ENCODE measurements at places on chromosomes 11 and 22.

DNA sequence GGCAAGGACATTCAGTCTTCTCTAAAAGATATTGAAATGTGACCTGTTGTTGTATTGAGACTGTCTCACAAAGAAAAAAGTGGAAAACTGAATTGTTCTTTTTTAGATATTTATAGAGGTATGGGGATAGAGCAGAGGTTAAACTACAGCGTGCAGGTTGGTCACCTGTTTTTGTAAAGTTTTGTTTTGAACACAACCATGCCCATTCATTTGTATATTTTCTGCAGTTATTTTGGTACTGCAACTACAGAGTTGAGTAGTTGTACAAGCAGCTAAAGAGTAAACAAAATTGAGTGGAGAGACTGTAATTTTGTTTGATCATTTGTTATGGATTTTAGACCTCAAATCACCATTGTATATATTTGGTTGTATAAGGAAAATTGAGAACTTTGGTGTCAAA lies 11.3 kb downstream of the EED start:
- no peak for DNase-seq

DNA sequence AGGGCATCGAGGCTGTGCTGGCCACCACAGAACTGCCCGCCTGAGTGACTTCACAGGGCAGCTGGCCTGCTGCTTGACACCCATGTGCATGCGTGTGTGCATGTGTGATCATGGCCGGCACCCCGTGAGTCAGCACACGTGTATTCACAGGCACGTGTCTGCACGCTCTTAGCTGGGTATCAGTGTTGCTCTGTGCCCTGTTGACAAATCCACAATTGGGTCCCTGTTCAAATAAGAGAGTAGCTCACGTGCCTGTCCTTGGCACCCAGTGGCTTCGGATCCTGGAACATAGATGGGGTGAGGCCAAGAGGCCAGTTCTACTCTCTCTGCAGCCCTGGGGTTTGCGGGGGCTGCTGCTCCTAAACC lies 14.0 kb downstream of the B3GAT1 start:
- DNase-seq: no peak

GRCh38 chr11:76026281-76026680 lies 180.0 kb downstream of the WNT11 start:
- no peak for DNase-seq

- DNase-seq: no peak
These were observed 5.4 kb downstream of the PLA2G6 start for GRCh38 chr22:38176170-38176741.

- DNase-seq: no peak
These were observed 9.6 kb downstream of the SMTNL1 start for GRCh38 chr11:57546869-57547475.

DNA sequence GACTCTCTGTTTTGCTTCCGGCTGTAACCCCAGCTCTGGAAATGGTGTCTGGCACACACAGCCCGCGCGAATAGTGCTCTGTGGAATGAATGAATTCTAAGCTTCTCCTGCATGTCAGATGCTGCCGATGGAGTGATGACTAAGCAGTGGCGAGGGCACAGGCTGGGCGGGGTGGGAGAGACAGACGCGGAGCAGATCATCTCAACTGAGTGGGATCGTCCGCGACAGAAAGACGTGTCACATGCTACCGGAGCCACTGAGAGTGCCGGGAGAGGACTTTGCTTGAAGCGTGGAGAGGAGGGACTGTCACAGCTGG lies 334.5 kb downstream of the CTTN start:
- no peak for DNase-seq

DNA sequence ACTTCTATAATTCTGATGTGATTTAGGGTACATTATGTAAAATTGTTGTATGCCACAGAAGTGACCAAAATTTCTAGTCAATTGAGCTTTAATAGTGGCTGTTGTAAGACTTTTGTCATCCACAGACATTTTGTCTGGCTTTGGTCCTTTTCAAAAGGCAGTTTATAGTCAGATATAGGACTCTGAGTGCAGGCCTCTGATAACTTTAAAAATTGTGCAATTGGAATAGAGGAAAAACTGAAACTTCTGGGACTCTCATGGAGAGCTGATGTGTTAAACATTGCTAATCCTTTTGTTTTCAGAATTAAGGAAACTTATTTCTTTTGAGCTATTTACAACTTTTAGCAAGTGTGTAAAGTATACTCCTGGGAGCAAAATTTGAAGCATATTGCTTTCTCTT lies 9.0 kb upstream of the MRPL17 start:
- DNase-seq: no peak

GRCh38 chr22:40352763-40353162 lies 6.5 kb downstream of the ADSL start:
- DNase-seq: no peak

GRCh38 chr11:118629761-118630661 lies 22.6 kb downstream of the PHLDB1 start:
- DNase-seq: no peak

DNA sequence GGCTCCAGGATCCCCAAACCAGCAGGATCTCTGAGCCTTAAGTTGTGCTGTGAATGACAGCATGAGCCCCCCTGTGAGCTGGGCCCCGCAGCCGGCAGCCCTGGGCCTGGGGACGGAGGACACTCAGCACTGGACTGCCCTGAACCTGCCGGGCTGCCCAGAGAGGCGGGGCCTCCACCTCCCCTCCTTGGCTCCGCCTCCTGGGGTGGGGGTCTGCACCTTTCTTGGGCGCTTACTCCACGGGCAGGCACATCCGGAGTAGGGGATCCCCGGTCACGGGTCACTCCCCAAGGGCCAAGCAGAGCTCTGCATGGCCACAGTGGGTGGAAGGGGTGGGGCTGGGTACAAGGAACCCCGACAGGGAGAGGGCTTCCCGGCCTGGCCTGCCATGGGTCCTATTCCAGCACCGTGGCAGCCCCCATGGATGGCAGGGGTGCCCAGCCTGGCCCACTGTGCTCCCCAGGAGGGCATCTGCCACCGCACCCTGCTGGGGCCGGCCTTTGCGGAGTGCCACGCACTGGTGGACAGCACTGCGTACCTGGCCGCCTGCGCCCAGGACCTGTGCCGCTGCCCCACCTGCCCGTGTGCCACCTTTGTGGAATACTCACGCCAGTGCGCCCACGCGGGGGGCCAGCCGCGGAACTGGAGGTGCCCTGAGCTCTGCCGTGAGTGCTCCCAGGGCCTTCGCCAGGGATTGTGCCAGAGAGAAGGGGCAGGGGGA lies 5.4 kb downstream of the MUC5B start:
- no peak for DNase-seq

DNA sequence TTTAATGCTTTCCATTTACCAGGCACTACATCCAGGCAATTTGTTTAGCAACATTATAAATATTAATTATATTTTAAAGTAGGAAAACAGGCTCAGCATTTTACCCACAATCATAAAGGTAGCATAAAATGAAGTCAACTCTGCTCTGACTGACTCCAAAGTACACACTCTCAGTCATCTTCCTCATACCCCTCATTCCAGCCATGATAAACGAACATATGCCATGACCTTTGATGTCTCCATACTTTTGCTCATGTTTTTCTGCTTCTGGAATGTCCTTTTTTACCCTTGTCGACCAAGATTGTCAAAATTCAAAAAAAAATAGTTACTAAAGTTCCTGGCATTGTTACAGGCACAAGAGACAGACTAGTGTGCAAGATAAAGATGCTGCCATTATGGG lies 77.7 kb upstream of the SOX6 start:
- no peak for DNase-seq

DNA sequence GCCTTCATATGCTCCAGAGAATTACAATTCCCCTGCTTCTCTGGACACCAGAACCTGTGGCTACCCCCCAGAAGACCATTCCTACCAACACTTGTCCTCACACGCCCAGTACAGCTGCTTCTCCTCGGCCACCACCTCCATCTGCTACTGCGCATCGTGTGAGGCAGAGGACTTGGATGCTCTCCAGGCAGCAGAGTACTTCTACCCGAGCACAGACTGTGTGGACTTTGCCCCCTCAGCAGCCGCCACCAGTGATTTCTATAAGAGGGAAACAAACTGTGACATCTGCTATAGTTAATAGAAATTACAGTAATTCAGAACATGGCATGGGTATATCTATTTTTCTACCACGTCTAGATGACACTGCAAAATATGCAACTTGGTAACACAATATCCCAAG lies 9.8 kb downstream of the POU2AF3 start:
- no peak for DNase-seq

- DNase-seq: no peak
These were observed 39.2 kb downstream of the APOL1 start for GRCh38 chr22:36291831-36292740.

DNA sequence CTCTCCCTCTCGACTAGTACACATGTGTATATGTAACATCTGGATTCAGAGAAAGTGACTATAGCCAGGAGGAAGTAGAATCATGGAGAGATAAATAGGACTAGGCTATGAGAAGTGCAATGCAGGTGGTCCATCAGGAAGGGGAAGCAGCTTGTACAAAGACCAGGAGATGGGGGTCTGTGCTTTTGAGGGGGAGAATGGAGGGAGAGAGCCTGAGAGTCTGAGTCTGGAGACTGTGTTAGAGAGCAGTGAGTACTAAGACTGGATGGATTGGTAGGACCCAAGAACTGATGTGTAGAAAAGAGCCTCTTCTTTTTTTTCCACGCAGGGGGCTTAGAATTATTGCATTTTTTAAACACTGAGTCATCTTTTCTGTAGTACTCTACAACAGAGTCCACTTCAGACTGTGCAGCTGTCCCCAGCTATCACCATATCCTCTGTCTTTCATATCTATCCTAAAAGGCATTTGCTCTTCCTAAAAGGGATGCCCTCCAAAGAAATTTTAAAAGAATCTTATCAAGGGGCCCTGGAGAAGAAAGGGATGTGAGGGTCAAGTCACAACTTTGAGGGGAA lies 80.4 kb downstream of the BDNF start:
- DNase-seq: no peak

- no peak for DNase-seq
These were observed 776.0 kb upstream of the ARHGAP42 start for GRCh38 chr11:99911116-99911515.

GRCh38 chr22:22154040-22154439 lies 90.5 kb upstream of the VPREB1 start:
- no peak for DNase-seq

- no peak for DNase-seq
These were observed 92.9 kb downstream of the MICAL3 start for GRCh38 chr22:17931400-17931825.

- no peak for DNase-seq
These were observed 46.9 kb upstream of the PICALM start for GRCh38 chr11:86115542-86116385.

DNA sequence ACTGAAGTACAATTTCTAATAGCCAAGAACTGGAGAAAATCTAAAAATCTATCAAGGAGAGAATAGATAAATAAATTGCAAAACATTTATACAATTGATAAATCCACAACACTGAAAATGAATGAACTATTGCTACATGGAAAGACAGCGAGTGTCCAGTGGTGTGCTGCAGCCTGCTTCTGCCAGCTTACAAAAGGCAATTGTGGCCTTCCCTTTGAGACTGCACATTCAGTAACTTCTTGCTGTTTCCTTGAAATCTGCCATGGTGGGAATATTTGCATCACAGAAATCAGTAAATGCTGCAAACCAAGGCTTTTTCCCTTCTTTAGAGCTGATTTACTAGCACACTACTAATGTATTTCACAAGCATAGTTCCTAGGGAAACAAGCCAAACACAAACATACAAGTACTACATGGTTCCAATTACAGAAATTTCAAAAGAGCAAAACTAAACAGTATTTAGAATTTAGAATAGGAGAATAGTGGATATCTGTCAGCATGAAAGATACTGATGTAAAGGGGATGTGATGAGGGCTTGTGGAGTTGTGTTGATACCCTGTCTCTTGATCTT lies 76.9 kb upstream of the TRIM77 start:
- DNase-seq: no peak

Measured in stromal cell of bone marrow (primary cell).